Stimulated activated CD4-positive, alpha-beta T cell treated with anti-CD3 and anti-CD28 coated beads, Interleukin-15, amount 100 ng/mL, for 1 hour (primary cell): ENCODE measurements at places on chromosomes 2 and 18.

GRCh38 chr18:55105873-55106272 is 146.6 kb upstream of the CCDC68 start:
- no peak for DNase-seq

GRCh38 chr2:10239561-10239967 is 63.1 kb upstream of the HPCAL1 start:
- DNase-seq, result no peak

- DNase-seq, result no peak
Measured at GRCh38 chr2:35443087-35443486, 912.5 kb upstream of the CRIM1 start.

DNA sequence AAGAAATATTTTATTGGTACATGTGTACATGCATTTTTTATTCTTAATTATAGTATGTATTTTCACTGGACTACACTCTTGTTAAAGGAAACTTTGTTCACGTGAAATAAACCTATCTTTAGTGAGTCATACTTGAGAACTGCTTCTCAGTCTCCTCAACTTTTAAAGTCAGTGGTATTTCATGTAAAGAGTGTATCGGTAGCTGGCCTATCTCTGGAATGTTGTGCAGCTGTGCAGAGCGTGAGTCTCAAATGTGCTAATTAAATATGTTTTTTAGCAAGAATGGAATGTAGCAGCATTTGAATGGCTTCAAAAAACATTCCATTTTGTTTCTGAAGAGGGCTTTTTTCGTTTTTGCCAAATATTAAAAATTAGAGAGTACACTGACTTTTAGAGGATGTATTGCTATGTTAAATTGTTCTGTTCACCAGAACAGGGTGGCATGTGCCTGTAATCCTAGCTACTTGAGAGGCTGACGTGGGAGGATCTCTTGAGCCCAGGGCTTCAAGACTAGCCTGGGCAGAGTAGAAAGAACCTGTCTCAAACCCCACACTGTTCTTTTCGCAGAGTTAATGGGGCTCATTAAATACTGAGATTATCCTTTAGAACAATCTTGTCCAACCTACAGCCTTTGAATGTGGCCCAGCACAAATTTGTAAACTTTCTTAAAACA is 14.3 kb downstream of the SPTBN1 start:
- no peak for DNase-seq

DNA sequence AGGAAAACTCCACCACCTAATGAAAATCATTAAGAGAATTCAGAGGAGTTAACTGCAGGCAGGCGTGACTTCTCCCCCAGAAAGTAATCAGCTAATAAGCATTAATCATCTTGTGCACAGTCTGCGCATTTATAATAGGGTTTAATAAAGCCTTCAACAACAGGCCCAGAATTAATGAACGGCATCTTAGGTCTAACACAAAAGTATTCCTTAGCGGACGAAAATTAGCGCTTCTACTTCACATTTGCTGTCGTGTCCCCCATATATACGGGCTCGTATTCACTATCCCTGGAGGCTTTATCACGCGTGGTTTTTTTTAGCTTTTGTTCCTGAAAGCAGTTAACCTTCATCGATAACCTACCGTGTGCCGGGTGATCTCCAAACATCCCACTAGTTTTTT is 1.8 kb downstream of the ATP8B1 start:
- no peak for DNase-seq
